Amygdala (tissue), 56 donors: ENCODE measurements at places on chromosomes 7 and 10.

DNA sequence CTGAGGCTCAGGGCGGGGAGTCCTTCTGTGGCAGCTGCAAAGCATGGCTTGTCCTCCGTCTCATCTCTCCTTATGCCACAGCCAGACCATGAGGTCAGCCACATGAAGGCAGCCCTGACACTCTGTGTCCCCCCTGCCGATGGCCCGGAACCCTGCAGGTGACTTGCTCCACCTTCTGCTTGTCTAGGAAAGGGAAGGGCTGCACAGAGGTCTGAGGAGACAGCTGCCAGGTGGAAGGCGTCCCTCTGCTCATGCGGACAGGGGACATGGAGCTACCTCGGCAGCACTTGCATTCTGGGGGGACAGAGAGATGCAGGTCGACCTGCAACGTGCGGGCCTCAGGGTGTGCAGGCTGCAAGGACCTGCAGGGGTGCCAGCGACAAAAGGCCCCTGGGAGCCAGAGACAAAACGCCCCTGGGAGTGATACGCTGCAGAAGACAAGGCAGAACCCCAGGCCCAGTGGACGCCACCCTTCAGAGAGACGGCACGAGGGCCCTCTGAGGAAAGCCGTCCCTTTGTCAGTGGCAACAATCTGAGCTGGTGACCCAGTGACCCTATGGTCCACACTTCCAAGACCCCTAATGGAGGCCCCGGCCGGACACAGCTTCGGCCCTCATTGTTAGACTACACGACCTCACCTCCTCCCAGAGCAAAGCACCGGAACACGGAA, 205.2 kb upstream of the PPP2R2D start:
- no peak for DNase-seq

DNA sequence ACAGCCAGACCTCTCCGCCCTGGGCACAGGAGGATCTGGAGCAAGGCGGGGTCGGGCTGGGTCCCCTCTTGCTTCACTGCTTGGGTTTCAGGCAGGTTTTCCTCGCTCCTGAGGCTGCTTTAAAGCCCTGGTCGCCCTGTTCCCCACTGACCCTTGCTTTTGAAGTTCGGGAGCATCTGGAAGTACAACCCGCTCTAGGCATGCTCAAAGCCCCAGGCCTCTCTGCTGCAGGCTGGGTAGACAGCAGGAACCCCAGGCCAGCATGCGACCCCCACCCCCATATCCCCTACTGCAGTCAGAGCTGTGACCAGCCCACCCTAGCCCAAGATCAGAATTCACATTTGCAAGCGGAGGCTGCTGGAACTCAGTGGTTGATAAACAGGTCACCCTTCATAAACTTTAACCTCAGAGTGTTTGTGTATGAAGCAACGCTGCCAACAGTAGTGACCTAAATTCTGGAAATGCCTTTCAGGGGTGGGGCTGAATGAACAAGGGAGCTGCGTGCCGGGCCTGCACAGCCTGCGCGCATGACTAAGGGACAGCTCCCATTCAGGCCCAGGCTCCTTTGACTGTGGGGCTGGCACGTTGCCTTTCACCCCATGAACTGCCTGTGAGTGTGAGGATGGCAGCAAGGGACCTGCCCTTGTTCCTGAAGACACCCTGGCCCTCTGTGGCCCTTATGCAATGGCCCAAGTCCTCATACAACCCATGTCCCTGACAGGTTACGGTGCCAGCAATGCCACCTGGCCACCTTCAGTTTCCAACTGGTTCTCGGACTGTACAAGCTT, 52.5 kb downstream of the PROSER2 start:
- DNase-seq: no peak

GRCh38 chr7:92783260-92784201, 52.8 kb downstream of the CDK6 start:
- DNase-seq: no peak

GRCh38 chr10:93097386-93097785, 23.7 kb downstream of the CYP26A1 start:
- no peak for DNase-seq

- no peak for DNase-seq
Observed at GRCh38 chr7:104814671-104815400, 199.2 kb upstream of the KMT2E start.

DNA sequence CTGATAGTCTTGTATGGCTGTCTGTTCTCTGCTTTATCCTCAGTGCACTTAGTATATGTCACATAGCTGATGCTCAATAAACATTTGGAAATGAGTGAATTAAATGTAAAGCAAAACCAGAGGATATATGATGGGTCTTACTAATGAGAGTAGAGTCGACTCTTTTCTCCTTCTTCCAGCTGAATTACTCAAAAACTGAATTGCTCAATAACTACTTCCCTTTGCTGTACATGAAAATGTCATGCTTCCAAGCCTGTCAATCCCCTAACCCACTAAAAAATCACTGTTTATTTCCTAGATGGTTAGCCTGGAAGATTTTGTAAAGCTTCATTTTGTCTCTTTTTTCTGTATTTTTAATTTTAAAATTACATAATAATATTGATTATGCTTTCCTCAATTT, 88.0 kb downstream of the OR13A1 start:
- DNase-seq: no peak

- DNase-seq: no peak
Observed at GRCh38 chr10:3018247-3018646, 49.1 kb upstream of the PFKP start.

DNA sequence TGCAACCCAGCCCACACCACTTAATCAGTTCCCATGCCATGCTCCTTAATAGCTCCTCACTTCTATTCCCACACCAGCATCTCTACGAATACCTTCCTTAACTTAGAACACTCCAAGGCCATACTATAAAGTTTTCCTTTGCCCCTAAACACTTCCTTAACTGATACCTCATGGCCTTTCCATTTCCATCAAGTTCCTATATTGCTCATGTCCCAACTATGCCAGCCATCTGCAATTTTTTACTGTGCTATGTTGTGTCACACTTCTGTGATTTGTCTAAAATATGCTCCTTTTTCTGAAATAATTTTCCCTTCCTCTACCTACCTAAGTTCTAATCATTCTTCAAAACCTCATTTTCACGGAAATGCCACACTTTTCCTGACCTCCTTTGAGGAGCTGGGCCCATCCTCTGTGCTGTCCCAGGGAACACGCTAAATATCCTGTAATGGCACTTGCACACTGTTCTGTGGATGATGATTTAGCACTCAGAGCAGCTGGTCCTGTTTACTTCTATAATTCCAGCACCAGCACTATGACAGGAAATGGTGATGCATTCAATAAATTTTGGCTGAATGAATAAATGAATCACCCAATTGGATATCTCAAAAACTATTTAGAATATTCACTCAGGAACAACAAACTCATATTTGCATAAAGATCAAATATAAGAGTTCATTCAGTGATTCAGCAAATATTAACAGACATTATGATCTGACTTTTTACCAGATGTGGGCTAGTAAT, 266.5 kb upstream of the HGF start:
- DNase-seq: no peak

- no peak for DNase-seq
Observed at GRCh38 chr10:122560279-122560804, at the start of gene DMBT1. TSS of gene DMBT1 (plus strand) at chr10:122560754. CDS start at chr10:122560771, 17 bp downstream.

DNA sequence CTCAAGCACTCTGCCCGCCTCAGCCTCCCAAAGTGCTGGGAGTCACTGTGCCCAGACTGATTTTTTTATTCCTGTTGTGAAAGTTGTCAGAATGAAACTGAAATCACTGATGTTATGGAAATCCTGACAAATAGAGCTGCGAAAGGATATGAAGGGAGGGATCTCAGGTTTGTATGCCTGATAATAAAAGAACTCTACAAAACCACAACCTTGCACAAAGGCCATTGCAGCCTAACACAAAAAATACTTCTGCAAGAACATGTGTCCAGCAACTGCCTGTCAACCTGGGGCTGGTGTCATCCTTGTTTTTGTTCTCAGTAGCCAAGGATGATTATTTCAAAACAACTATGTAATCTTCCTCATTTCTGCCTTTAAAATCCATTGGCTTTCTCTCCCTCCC, 126.1 kb downstream of the NEBL start:
- DNase-seq: no peak

DNA sequence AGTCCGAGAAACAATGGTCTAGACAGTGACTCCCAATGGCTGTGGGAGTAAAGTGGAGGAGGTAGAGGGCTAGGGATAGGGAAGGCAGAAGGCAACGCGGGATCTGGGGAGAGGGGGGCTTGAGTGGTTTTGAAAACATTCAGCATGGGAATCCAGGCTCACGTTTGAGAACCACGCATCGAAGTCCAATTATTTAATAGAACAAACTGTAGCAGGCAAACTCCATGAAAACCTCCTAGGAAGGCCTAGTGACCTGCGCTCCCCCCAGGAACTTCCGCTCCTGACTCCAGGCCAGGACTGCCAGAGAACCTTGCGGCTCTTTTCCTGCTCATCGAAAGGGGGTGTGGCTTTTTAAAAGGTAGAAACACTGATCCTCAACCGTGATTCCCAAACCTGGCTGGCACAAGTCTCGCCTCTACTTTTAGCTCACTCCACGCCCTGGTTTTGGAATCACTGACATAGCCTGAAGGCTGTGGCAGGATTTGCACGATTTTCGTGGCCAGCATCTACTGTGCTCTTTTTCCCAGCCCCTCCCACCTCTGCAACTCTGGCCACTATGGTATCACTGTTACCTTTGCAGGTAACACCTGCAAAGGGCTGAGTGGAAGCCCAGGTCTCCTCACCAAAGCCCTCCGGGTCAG, 43.4 kb downstream of the MYOF start:
- no peak for DNase-seq
